ENCODE measurements at places on chromosomes 12 and 14.

DNA sequence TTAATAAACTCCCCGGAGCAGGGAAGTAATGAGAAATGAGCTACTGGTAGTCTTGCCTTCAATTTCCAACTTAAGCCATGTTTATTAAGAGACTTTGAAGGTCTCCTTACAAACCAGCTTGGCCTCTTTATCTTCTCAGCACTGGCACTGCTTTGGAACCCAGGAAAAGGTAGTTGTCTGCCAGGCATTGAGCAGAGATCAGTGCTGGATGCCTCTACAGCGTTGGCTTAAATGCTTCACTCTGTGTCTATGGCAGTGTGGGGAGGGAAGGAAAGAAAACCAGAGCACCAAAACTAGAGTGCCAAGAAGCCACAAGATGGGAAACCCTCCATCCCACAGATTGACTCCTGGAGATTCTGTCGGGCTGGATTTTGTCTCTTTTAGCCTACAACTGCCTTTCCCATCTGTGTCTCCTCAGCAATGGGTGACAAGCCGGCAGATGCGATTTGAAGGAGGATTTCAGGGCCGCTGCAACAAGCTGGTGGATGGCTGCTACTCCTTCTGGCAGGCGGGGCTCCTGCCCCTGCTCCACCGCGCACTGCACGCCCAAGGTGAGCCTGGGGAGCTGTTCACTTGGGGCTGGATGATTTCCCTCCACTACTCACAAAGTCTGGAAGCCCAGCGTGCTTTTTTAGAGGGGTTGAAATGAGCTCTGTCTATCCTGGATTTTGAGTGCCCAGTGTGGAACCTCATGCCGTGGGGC, 57.3 kb downstream of the FNTB start:
- no peak for DNase-seq

- no peak for DNase-seq
These were observed 49.7 kb downstream of the FRS2 start for GRCh38 chr12:69519871-69520270.

GRCh38 chr12:126567016-126567415, 1501.8 kb downstream of the AACS start:
- no peak for DNase-seq

DNA sequence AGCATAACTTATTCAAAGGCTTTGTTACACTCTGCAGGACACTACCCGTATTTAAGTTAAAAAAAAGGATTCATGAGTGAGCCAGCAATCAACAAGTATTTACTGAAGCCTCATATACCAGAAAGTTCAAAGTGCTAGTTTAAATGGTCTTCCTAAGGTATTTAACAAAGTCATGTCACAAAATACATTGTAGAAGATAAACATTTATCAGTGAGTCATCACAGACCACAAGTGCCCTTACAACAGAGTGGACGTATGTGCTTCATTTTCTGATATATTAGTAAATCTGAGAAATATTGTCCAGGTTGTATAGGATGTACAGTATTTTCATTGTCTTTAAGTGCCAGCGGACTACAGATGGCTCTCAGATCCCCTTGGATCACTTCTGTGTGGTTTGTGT, 24.2 kb downstream of the FLRT2 start:
- no peak for DNase-seq

- no peak for DNase-seq
These were observed 18.1 kb upstream of the MED13L start for GRCh38 chr12:116295327-116296263.

DNA sequence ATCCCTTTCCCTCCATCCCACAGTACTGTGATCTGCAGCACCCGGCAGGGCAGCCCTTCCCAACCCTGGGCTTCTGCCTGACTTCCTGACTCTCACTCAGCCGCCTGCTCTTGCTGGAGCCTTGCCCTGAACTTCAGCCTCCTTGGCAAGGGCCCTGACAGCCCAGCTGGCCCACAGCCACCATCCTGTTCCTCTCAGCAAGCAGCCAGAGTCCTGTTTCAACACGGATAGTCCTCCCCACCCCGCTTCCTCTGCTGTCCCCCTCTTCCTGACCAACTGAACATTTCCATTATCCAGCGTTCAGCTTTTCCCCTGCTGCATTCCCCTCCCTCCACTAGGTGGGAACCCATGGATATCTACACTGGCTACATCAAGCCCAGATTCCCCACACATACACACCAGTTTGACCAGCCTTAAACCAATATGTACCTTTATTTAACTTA, 74.0 kb upstream of the MDM1 start:
- DNase-seq = peak; percentile 92

DNA sequence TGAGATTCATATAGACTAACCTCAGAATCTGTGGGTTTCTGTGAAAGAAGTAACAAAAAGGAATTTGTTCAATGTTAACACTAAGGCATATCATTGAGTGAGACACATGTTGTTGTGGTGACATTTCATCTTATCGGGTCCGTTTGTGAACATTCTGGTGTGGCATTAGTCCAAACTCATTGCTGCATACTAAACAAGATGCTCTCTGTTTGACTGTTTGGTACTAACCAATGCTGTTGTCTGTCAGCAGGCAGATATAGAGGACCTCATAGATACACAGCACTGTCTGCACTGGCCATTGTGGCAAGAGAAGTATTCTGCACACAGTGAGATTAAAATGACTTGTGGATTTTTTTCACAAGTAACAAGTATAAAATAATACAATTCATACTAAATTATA, 41.2 kb downstream of the SLC25A21 start:
- DNase-seq = no peak

- DNase-seq = peak; percentile 29
These were observed 4.4 kb upstream of the C1RL start for GRCh38 chr12:7113389-7113871.

GRCh38 chr14:54127526-54127925, 170.9 kb upstream of the BMP4 start:
- no peak for DNase-seq

DNA sequence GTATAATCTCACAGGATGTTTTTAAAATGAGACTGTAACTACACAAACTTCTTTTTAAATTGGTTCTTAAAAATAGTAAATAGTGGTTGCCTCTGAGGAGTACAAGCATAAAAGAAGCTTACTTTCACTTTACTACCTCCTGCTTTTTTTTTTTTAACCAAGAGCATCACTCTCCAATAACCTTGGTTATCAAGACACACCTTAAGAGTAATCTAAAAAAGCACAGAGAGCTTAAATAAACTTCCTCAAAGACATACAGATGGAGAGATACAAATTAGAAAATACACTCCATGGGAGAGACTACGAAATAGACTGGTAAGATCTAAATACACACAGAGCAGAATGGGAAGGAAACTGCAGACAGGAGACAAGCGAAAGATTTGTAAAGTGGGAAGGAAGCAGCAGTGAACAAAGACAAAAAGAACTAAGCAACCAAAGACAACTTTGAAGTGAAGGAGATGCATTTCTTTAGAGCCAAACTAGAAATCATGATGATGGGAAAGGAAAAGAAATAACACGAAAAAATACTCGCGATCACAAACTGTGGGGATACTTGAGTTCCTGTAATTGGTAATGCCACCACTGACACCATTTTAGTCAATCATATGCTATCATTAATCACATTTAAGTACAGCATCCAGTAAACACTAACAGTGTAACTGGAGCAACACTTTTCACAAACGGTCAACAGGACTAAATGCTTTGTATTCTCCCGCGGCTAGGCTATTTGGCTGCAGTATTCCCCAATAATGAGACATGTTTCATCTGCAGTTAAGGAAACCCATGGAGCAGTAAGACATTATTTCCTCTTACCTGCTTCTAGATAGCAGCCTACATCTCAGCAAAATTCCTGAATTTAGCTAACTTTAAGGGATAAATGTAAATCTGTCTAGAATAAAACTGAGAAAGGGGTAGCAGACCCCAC, 8.2 kb downstream of the SINHCAF start:
- DNase-seq = no peak

- DNase-seq = no peak
These were observed 331.9 kb downstream of the BTG1 start for GRCh38 chr12:91813701-91814100.

DNA sequence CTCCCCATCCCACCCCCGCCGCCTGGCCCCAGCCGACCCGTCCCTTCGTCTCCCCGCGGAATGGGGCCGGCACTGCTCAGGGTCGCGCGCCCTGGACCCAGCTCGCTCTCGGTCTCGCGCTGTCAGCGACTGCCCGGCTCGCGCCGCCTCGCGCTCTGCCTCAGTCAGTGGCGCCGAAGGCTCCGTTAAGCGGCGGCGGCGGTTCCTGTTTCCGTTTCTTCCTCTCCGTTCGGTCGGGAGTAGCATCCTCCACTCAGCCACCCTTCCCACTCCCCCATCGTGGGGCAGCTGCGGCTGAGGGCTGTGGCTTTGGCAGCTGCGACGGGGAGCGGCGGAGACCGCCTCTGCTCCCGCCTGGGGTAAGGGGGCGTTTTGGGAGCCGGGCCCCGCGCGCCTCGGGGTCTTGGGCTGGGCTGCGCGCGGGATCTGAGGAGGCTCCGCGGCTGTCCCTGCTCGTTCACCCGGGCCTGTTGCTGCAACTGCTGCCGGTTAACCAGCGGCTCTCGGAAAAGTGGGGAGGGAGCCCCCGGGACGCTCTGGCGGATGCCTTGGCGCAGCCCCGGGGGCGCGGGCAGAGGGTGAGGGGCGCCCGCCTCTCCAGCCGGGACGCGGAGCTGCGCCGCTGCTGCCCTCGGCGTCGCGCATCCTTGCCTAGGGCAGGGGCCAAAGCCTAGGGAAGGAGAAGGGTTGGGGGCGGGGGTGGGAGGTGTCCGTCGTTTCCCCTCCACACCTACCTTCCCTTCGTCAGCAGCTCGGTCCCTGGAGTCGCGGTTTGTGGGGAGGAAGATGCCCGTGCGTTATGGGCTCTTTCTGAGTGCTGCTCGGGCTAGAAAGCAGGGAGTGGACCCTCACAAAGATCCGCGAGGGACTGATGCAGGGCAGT, 567 bp downstream of the FUT8 start:
- DNase-seq = peak; percentile 34

- DNase-seq = no peak
These were observed 1.0 kb downstream of the SH2B3 start for GRCh38 chr12:111406474-111407376.

DNA sequence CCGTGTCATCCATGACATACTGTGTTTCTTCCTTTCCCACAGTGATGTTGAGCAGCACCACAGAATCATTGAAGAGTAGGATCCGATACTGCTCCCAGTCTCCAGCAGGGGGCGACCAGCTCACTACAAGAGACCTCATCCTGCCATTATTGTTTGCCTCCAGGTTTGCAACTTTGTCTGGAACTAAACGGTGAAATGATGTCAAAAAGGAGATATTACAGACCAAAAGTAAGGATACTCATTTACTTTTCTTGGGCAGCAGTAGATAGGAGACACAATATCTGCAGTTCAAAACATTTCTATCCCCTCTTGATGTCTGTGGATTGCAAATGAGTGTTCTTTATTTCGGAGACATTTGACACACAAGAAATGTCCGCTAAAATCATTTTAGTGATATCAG, 47.2 kb downstream of the PTPRB start:
- DNase-seq = no peak

- DNase-seq = no peak
These were observed 3.7 kb upstream of the KRT2 start for GRCh38 chr12:52655720-52656124.

- no peak for DNase-seq
These were observed 92.7 kb upstream of the PRMT8 start for GRCh38 chr12:3398196-3398789.

DNA sequence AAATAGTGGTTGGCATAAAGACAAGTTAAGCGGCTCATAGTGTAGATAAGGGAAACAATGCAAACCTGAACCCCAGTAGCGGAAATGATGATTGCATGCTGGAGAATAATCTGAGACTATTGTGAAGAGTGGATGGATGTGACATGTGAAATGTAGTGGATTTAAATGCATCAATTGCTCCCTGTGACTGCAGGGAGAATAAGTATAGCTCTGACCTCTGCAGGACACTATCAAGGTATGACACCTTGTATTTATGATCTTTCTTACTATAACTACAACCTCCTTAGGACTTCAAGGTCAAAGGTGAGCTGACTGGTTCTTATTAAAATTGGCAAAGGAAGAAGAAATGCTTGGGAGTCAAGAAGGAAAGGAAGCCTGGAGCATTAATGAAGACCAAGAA, 285.6 kb downstream of the GRIN2B start:
- no peak for DNase-seq

- no peak for DNase-seq
These were observed 13.6 kb upstream of the PPM1A start for GRCh38 chr14:60235440-60235839.

DNA sequence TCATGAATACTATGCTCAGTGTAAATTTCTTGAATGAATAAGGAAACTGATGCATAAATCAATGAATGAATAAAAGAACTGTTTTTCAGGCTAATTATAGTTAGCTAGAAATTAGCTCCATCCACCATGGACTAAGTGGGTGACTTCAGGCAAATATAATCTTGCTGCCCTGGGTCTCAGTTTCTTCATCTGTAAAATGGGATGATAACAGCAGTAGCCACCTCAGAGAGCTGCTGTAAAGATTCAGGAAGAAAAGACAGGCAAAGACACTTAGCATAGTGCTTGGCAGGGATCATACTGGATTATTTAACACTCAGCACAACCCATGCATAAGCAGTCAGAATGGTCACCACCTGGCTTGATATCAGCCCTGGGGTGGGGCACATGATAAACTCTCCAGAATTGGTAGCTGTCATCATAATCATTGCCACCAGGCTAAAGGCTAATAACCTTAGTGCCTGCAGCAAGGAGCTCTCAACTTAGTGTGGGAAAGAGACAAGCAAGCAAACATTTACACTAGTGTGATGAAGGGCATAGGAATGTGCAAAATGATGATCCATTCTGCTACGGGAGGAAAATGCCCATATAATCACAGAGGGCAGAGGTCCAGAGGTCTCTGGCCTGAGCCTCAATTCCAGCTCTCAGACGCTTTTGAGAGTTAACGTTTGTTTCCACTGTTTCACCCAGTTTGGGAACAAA, 234.7 kb upstream of the TBX3 start:
- DNase-seq = no peak

DNA sequence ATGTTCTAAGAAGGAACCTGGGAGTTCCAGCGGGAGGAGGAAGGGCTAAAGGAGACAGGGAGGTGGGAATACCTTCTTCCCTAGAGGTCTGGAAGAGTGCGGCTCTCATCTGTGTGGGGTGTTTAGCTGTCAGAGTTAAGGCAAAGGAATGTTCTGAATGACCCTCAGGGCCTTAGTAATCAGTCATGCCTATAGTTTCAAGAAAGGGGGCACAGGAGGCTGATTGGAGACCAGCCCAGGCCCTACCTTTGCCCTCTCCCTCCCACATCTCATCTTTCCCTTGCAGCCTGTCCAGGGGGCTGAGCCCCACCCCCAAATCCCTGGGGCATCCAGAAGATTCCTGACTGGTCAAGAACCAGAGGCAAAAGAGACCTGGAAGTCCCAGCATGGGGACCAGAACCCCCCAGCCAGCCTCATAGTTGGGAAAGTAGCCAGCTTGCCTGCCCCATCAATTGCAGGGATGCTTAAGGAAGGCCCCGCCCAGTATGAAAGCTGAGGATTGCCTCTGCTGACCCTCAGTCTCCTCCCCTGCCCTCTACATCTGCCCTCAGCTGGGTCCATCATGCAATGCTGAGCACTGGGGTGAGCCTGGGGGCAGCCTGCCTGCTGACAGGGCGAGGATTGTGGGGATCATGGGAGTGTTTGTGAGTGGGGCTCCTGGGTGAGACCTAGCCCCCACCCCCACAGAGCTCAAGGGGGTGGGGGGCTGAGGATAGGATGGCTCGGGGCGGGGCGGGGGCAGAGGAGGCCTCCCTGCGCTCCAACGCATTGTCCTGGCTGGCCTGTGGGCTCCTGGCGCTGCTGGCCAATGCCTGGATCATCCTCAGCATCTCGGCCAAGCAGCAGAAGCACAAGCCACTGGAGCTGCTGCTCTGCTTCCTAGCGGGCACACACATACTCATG, 1.8 kb downstream of the GPR162 start:
- DNase-seq = no peak

GRCh38 chr12:46892887-46893286, 67.1 kb upstream of the SLC38A4 start:
- no peak for DNase-seq
